RCC 7860 (cell line): ENCODE measurements at places on chromosomes 4 and X.

GRCh38 chr4:116099596-116099995 lies 985.8 kb downstream of the TRAM1L1 start:
- no peak for DNase-seq

DNA sequence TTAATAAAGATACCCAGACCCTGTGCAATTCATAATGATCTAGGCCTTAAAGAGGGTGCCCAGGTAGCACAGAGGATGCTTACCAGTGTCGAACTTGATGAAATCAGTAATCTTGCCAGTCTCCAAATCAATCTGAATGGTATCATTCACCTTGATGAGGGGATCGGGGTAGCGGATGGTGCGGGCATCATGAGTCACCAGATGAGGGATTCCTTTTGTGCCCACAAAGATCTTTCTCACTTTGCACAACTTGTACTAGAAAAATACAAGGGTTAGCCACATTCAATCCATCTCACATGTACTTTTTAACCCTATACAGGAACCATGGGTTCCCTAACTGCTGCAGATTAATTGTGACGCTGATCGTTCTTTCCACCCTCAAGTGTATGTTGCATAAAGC lies 3.3 kb downstream of the RPS4X start:
- DNase-seq, result no peak

- DNase-seq, result peak; percentile 15
Observed at GRCh38 chr4:189792924-189793618, 147.6 kb upstream of the FRG1 start.

GRCh38 chr4:113445286-113445685 lies 316.3 kb downstream of the CAMK2D start:
- DNase-seq, result peak; percentile 10

DNA sequence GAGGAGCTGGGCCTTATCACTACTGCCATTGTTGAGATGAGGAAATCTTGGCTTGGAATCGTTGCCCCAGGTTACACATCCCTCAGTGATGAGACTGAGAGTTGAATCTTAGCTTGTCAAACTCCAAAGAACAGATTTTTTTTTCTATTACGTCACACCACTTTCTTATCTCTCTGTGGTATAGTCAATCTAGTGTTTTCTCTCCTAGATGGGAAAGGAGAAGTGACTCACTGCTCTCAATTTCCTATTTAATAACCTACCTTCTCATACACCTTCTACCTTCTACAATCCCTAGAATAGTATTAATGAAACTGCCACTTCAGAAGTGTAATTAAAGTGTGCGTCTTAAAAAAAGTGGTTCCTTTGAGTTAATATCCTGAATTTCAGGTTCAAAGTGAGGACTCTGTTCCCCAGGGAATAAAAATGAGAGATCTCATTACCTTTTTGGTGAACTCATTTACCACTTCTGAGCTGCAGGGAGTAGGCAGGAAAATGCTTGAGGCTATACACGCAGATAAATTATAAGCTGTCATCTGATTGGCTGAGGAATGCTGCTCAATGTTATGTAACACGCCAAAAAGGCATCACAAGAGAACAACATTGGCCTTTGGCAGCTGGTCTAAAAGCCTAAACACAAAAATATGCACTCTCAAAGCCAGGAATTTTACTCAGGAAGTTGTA lies 59.3 kb downstream of the MAD2L1 start:
- DNase-seq, result no peak

DNA sequence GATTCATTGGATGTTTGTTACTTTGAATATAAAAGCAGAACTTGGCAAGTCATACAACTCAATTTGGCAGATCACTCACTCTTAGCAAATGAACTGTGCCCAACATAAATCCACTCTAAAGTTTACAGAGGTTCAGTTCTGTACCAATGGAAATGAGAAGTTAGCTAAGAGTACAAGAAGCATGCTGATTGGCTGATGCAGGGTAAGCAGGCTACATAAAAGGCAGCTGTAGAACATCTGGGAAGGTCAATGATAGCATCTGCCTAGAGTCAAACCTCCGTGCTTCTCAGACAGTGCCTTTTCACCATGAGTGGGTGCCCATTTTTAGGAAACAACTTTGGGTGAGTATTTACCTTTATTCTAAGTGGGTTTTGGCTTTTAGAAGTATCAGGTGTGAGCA lies at the start of gene TDO2:
Gene TDO2 (plus strand): TSS at position 244 of the 400 bp plus-strand sequence. CDS start 63 bp downstream, at position 307.
- no peak for DNase-seq

- DNase-seq, result peak; percentile 5
Observed at GRCh38 chrX:9310616-9311015, 154.2 kb upstream of the TBL1X start.

GRCh38 chr4:20680736-20681135 lies 19.5 kb upstream of the PACRGL start:
- no peak for DNase-seq

- DNase-seq, result no peak
Observed at GRCh38 chr4:82754513-82755165, 44.0 kb downstream of the SCD5 start.

DNA sequence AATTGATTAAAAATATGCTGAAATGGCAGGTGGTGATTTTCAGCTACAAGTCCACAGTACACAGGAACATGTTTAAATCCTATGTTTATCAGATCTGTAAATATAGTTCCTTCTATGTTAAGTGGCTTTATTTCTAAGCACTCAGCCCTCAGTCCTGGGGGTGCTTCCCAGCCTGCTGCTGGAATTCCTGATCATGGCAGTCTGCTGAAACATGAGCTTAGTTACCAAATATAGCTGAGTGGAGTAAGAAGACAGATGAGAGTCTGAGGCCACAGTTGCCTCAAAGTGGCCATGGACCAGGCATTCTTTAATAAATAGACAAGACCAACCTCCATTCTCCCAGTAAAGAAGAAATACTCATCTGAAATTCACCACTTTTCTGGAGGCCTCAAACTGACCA lies 17.1 kb upstream of the DDX60 start:
- no peak for DNase-seq

DNA sequence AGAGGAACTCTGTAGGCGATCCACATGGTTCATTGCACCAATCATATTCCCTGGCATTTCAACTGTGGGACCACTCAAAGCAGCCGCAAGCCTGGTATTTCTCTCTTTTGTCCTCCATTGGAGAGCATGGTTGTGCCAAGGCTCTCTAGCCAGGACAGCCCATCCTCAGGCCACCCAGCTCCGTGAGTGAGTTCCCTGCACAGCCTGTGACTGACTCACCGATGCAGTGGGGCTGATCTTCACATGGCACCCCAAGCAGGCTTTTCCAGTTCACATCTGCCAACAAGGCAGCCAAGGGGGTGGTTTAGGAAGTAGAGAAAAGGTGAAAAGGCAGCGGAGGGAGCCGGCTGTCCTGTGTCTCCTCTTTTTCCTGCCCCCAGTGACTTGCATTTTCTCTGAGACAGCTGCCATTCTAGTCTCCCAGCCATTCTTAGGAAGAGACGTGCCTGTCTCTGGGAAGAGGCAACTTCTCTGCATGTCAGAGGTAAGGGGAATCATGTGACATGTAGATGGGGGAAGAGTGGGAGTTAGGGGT lies 69.2 kb downstream of the MID1IP1 start:
- no peak for DNase-seq

GRCh38 chrX:13014111-13015096 lies 30.0 kb downstream of the FAM9C start:
- no peak for DNase-seq

DNA sequence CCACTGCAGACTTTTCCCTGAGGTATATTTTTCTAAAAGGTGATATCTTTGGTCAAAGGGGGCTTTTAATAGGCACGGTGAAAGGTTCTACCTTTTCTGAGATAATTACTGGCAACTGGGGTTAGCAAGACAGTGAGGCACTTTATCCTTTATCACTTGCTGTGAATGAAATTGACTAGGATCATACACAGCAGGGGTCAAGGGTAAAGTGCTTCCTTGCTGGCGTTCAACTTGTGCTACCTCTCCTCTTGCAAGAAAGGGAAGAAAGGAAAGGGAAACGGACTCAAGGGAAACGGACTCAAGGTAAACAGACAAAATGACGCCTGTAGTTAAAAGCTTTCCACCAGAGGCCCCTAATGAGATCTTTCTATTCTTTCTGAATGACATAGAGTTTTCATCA lies 78.6 kb upstream of the RAPGEF2 start:
- no peak for DNase-seq

GRCh38 chr4:22764183-22764582 lies 71.4 kb downstream of the GBA3 start:
- no peak for DNase-seq

DNA sequence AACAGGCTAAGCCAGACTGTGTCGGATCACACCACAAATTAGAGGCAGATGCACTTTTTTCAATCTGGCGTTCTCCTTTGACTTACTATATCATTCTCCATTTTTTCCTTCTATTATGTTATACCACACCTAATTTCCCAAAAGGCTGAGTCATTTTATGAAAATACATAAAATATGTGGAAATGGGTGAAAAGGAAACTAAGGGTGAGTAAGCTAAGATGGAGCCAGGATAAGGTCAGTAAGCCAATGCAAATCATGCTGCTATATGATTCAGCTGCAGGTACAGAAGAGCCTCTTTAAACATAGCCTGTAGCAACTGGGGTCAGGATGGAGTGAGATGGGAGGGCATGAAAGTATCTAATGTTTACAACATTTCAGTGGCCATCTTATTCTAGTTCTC lies 94.0 kb upstream of the TEX13A start:
- no peak for DNase-seq

- no peak for DNase-seq
Observed at GRCh38 chrX:11813341-11813740, 55.3 kb downstream of the MSL3 start.

DNA sequence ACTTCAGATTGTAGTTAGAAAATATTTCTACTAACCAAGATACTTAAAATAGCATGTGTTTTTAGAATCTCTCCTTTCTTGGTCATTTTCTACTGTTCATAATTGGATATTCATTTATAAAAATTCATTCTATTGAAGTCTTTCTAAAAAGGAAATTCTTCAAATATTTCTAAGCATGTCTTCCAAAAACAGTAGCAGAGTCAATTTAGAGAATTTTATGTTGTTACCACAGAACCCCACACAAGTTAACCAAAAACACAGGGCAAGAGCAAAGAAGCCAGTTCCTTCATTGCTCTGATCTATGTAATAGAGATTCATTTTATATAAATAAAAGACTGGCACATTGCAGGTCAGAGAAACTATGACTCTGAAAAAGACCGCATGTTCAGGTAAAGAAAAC lies 345.1 kb upstream of the PITX2 start:
- DNase-seq, result no peak

GRCh38 chr4:89929425-89930159 lies 34.9 kb downstream of the MMRN1 start:
- no peak for DNase-seq

DNA sequence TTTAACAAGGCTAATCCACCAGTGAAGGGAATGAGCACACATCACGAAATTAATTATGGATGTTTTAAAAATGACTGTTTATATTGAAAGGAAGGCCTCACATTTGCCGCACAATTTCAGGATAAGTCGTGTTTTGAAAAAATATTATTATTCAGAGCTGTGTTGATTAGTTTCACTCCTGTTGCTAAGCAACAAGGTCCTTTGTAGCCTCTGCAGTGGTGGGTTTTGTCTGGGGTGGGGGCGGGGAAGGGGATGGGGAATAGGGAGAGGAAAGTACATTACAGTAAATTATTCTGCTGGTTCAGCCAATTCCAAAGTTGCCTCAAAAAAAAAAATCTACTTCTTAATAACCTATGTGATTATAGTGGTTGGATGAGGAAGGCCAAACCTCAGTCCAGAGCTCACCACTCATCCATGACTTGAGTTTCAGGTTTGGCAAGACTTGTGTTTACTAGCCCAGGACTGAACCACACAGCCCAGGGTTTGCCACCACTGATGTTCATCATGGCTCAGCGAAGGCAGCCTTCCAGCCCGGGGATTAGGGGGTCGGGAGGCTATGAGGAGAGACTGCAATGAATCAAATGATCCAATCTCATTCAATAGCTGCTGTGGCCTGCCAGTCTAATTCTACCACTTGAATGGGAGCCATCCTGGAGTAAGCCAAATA lies 162.5 kb upstream of the ATP6AP2 start:
- DNase-seq, result peak; percentile 4

DNA sequence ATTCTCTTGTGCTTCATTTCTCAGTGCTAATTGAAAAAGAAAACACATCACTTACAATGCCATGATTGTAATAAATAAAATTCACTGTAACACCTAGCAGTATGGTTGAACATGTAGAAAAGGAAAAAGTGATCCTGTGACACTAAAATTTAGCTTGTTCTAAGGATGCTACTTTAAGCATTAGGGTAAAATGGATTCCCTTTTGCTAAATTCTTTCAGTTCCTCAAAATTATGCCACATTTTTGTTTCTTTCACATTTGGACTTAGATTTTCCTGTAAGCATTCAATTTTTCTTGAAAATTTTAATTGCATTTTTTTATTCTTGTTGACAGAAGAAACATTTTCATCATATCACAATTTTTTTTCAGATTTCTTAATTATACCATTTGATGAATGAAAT lies 19.4 kb downstream of the TET2 start:
- no peak for DNase-seq

DNA sequence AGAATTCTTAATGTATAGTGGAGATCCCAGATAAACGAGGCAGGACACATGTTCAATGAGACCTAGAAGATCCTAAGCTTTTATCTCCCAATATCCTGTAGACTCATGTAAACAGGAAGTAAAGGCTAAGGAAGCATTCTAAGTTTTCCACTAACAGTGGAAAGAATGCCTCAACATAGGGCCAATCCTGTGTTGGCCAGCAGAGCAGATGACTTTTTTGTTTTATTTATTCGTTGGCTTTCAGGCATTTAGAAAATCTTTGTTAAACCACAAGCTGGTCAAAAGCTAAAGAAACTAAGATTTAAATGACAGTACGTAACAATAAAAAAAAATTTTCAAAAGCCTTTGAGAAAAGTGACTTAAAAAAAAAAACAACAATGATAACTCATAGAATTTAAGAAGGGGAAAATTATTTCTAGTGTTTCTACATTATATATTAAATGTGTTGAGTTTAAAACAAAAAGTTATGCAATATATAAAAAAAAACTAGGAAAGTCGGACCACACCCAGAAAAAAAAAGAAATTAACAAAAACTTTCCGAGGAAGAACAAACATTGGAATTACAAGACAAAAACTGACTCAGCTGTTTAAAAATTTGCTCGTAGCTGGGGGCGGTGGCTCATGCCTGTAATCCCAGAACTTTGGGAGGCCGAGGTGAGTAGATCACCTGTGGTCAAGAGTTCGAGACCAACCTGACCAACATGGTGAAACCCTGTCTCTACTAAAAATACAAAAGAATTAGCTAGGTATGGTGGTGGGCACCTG lies 759.3 kb downstream of the FSTL5 start:
- no peak for DNase-seq

DNA sequence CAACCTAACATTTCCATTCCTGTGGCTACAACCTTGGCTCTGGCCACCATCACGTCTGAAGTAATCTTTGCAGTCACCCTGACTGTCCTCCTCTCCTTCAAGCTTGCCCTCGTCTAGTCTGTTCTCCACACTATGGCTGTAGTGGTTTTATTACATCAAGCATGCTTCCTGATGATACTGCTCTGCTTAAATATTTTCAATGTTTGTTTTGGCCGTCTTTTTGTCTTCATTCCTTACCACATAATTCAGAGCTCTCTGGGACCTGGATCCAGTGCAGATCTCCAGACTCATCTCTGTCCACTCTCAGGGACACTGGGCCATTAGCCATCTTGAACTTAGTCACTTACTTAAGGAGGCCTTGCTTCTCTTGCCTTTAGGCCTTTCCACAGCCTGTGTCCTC lies 27.7 kb upstream of the FREM3 start:
- DNase-seq, result no peak
